SW 1271 (cell line): ENCODE measurements at places on chromosomes 6 and 20.
A peak's percentile ranks its signal among the peaks of the same experiment; 100 is the strongest.

GRCh38 chr6:28944412-28944865, 20.7 kb upstream of the TRIM27 start:
- DNase-seq = peak; percentile 27

DNA sequence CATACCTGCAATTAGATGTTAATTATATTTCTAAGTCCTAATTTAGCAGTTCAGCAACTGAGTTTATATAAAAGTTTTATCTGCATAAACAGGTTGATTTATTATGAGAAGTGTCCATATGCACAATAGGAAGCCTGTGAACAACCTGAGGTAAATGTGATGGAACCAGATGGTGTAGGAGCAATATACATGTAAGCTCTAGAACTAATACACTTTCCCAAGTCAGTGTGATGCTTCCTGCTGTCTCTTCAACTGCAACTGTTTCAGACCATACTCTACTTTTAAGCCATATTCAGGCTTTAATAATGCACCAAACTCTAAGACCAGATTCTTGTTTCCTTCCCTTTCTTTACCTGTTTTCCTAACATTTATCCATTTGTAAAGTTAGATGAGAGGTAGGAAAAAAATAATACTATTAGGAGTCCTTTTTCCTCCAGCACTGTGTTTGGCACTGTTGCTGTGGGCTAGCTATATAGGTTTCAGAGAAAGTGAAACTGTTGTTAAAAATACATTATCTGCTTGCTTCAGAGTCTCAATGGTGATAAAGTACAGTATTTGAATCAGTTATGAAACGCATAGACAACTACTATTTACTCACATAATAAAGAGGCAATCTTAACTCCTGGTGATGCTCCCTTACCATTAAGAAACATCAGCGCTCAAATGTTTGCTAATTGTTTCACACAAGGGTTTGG, 1009.3 kb downstream of the GRIK2 start:
- no peak for DNase-seq

DNA sequence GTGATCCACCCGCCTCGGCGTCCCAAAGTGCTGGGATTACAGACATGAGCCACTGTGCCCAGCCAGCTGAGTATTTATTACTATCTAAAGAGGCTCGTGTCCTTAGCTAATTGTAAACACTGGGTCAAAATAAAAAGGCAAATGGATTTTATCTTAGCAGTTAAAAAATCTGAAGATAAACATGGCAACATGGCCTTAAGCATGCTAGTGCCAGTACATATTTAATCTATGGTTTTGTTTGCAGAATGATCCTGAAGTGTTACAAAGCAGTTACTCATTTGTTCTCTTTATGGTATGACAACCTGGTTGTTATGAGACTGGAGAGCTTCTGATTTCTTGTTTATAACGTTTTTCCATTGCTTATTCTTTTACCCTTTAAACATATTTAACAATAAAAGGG, 3.9 kb upstream of the KIAA0408 start:
- DNase-seq = no peak

DNA sequence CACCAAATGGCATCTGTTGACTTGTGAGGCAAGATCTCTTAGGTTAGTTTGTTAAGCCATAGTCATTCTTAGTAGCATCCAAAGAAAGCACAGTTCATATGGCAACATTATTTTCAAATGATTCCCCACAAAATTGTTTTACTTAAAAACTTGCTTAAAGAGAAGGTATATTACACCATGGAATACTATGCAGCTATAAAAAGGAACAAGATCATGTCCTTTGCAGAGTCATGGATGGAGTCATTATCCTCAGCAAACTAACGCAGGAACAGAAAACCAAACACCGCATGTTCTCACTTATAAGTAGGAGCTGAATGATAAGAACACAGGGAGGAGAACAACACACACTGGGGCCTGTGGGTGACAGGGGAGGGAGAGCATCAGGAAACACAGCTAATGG, 10.9 kb upstream of the DSE start:
- DNase-seq = no peak

DNA sequence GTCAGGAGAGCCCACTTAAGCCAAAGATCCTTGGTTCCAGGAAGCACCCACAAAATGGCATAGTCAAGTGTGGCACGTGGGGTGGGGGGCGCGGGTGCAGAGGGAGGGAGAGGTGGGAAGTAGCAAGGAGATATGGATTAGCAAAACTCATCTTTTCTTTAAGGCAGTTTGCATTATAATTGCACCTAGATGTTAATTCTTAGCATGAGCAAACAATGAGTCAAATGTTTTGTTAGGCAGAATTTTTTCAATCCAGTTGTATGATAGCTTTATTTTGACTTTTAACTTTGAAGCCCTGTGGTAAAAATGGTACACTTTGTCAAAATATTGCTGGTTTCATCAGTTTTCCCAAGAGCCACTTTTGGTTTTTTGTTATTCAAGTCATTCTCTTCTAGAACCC, 15.0 kb downstream of the SCAND1 start:
- DNase-seq = no peak
